Forelimb muscle (tissue), 1 donor: ENCODE measurements at places on chromosomes 1 and 21. TPM values are rescaled to one million over a fixed set of nuclear protein-coding genes. Genes with fewer than 3 reads are reported as not detected.

The PPIAL4G gene
- polyA plus RNA-seq, result not detected

The OR2L5 gene
- not detected for polyA plus RNA-seq

The COL11A1 gene
- 31.6 TPM for polyA plus RNA-seq

The IL20 gene
- polyA plus RNA-seq, result not detected
